DMS79 (cell line): ENCODE measurements at places on chromosomes 1 and 21.

DNA sequence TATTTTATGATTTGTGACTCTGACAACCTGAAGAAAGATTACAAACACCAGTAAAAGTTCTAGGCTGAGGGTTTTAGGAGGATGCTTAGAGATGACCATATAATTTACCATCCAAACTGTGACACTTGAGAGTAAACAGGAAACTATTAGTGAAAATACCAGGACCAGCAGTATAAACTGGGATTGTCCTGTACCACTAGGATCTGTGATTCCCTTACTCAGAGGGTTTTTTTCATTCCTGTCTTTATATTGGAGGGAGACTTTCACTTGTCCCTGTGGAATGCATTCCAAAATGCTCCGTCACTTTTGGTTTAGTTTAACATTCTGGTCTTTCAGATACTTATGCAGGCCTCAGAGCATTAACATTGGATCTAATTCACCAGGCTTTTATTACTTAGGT is 482.9 kb downstream of the PTBP2 start:
- DNase-seq = no peak

GRCh38 chr1:8416881-8417280 is 99.0 kb downstream of the SLC45A1 start:
- DNase-seq = no peak

DNA sequence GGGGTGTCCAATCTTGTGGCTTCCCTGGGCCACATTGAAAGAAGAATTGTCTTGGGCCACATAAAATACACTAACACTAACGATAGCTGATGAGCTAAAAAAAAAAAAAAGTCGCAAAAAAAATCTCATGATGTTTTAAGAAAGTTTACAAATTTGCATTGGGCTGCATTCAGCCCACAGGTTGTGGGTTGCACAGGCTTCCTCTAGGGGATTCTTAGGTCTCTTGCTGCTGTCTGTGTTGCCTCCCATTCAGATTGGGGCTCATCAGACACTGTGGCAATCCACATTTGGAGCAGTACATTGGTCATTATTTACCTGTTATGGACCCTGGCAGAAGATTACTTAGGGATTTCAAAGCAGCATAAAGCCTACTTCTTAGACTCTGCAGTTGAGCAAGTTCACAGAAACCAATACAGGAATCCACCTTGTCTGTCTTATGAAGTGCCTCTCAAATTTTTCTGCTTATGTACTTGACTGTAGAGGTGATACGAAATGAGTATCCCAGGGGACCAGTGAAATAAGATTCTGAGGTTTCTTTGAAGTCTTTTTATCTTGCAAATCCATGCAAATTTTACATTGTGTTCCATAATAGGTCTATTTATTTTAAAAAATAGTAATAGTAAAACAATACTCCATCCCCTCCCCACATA is 205.5 kb downstream of the RPS6KC1 start:
- no peak for DNase-seq

- no peak for DNase-seq
Measured at GRCh38 chr21:15121655-15122120, 56.9 kb upstream of the NRIP1 start.

- DNase-seq = no peak
Measured at GRCh38 chr1:154807048-154807591, 63.0 kb downstream of the KCNN3 start.

DNA sequence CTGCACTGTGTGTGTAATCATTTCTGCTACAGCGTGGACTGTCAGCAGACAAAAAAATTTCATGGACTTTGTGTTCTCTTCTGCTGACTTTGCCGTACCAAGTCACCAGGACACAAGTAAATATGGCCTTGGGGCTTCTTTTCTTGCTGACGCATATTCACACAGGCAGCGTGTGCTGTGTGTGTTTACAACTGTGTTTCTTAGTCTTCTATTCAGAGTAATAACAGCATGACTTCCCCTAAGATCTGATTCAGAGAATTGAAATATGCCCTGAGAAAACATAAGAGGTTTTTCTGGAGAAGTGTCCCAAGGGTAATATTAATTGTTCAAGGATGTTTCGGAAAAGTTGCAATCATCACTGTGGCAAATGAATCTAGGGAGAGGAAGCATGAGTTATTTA is 47.1 kb upstream of the DYNLT5 start:
- peak; percentile 36 for DNase-seq
